ENCODE measurements at places on chromosomes 16 and 17.

DNA sequence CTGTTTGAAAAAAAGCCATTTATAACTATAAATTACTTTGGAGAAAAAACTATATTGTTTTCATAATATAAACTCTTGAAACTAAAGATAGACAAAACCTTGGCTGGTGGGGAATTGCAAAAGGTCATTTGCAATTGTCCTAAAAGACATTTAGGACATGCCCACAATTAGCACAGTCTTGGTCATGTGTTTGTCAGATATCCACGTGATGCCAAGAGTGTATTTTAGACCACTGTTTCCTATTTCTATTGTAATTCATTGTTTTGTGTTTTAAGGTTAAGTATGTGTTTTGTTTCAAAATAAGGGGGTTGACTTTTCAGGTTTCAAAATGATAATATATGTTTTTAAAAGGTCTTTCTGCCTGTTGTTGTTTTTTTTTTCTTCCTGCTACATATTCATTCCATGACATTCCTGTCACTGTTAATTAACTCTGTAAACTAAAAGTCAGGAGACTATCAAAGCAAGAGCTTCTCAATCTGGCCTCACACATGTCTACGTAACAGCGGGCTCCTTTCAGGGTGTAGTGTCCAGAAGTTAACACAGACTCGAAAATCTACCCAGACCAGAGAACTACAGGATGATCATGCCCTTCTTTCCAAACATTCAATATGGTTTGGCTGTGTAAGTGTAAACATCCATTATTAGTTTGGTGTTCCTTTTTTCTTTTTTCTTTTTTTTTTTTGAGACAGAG is 58.7 kb downstream of the COG7 start:
- DNase-seq, result no peak

GRCh38 chr17:45116434-45117016 is 15.8 kb downstream of the PLCD3 start:
- DNase-seq, result no peak

GRCh38 chr17:7438656-7439460 is 454 bp upstream of the FGF11 start:
- DNase-seq, result no peak

DNA sequence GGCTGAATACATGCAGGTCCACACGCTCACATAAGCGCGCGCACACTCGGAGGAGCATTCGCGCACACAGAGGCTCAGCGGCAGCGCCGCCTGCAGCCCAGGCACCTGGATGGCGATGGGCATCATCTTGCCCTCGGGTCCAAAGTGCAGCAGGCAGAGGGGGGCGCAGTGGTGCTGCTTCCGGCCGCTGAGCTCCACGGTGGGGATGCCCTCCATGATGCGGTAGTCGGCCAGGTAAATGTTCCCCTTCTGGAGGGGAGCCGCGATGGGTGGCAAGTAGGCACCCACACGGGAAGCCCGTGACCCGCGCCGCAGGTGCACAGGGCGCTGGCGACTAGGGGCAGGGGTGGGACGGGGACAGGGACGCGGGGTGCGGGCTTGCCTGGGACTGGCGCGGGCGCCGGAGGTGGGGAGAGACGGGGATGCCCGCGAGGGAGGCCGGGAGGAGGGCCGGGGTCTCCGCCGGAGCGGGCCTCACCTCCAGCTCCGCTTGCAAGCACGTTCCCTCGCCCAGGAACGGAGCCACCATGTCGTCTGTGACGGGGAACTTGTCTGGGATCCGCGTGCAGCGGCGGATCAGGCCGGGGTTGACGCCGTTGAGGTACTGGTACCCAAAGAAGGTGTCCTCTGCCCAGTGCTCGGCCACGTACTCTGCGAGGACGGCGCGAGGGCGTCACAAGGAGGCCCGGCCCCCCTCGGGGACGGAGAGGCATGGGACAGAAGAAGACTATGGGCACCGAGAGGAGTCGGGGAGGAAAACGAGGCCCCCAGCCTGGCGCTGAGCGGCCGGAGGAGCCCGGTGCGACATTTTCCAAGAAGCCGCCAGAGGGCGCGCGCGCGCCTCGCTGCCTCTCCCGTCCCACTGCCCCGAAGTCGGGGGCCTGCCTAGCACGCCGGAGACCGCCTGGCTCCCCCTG is 8.0 kb downstream of the ALOX12B start:
- peak; percentile 47 for DNase-seq

DNA sequence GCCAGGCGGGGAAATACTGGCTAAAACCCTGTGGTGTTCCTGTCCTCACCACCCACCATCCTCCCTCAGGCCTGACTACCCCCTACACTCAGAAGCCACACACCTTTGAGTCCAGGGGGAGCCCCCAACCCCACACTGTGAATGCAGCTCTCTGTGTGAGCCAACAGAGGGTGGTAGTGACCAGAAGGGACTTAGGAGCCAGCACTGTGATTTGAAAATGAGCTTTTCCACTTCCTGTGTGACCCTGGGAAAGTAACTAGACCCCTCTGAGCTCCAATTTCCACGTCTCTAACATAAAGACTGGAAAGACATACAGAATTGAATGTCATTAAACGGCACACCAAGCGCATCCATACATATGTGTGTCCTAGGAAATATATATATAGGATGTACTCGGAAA is 58.7 kb downstream of the SDK2 start:
- no peak for DNase-seq

GRCh38 chr17:50168319-50168718 is 2.5 kb downstream of the SGCA start:
- DNase-seq, result no peak

DNA sequence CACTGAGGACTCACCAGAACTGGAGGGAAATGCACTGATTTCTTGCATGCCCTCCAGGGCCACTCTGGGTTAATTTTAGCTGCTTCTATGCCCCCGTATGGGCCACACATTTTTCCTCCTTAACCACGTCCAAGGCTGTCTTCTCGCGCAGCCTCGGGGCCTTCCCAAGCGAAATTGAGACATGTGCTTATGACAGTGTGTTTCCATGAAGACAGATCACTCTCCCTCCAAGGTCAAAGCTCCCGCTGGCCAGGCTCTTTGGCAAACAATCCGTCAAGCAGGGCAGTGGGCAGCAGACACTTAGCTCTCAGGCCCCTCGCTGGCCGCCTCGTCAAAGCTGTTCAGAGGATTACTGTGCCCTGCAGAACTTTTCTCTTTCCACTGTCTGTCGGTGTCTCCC is 243.0 kb upstream of the N4BP1 start:
- no peak for DNase-seq

- peak; percentile 61 for DNase-seq
These were observed 64.0 kb downstream of the MYO18A start for GRCh38 chr17:29115961-29116803.

DNA sequence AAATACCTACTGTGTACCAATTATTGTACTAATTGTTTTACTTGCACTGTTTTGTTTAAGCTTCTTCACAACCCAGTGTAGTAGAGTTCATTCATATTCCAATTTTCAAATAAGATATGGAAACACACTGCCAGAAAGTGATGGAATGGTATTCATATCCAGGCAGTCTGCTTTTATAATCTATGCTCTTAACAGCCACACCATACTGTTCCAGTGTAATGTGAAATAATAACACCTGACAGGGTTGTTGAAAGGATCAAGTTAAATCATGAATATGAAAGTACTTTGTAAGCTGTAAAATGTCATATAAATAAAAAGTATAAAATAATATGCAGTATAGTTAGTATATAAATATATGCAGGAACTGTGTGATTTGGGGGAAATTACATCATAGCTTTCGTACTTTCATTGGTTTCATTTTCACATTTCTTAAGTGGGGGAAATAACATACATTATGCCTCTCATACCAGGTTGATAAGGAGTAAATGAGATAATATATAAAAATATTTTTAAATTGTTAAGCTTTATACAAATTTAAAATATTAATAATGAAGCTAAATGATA is 230.8 kb downstream of the TANC2 start:
- DNase-seq, result no peak

- DNase-seq, result no peak
These were observed 1.5 kb upstream of the NEURL4 start for GRCh38 chr17:7330638-7331015.

DNA sequence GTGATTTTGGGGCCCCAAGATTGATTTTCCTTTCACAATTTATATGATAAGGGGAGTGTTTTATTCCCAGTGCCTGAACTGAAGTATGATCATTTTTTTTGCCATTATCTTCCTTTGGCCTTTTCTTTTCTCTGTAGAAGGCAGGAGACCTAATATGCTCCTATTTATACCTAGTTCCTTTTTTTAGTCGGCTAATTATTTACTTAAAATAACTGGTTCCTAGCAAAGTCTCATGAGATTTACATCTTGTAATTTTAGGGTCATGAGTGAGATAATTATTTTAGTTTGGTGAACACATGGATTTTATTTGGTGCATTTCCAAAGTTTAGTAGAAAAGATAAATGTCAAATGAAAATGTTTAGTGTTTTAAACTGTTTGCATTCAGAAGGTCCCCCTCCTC is 24.8 kb downstream of the SEC14L1 start:
- DNase-seq, result no peak

- DNase-seq, result no peak
These were observed 1.3 kb downstream of the DGKE start for GRCh38 chr17:56835264-56835585.

DNA sequence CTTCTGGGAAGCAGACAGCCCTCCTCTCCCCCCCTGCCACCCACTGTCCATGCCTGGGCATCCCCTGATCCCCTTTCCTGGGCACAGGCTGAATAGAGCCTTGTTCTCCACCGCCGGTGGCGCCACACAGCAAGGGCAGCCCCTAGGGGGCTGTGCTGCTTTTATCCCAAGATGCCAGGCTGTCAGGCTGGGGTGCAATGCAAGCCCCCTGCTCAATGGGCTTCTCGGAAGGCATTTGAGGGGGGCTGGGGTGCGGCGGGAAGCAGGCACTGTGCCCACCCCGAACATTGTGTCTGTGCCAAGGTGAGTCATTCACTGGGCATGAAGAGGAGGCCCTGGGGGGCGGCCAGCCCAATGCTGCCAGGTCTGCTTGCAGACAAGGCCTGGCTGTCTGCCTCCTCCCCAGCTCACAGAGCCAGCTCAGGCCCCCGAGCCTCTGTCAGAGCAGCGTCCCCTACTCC is 1.5 kb upstream of the GFAP start:
- no peak for DNase-seq

DNA sequence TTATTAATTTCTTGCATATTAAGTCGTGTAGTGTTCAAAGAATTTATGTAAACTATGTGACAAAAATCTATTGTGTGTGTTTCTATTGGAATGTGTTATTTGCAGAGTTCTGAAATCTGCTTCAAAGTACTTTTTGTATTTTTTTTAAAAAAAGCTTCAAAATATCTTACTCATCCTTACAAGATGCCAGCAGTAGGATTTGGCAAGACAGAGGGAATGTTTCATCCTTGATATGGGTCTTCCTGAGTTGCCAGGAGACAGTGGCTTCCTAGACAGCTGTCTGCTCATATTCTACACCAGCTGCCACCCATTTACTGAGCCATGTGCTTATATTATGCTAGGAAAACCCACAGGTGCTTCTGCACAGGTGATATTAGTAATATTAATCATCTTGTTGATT is 36.4 kb downstream of the EFCAB5 start:
- no peak for DNase-seq

GRCh38 chr17:31598921-31599571 is 207.6 kb downstream of the RAB11FIP4 start:
- no peak for DNase-seq

- no peak for DNase-seq
These were observed 135.0 kb upstream of the XYLT1 start for GRCh38 chr16:17605784-17606183.

GRCh38 chr16:86511317-86512161 is 1.2 kb downstream of the FOXF1 start:
- DNase-seq, result no peak

- DNase-seq, result no peak
These were observed 14.1 kb downstream of the KRT39 start for GRCh38 chr17:40952661-40953060.

- DNase-seq, result no peak
These were observed 79.1 kb downstream of the KSR1 start for GRCh38 chr17:27535178-27535928.

- DNase-seq, result no peak
These were observed 194.0 kb downstream of the SALL1 start for GRCh38 chr16:50957056-50957455.

DNA sequence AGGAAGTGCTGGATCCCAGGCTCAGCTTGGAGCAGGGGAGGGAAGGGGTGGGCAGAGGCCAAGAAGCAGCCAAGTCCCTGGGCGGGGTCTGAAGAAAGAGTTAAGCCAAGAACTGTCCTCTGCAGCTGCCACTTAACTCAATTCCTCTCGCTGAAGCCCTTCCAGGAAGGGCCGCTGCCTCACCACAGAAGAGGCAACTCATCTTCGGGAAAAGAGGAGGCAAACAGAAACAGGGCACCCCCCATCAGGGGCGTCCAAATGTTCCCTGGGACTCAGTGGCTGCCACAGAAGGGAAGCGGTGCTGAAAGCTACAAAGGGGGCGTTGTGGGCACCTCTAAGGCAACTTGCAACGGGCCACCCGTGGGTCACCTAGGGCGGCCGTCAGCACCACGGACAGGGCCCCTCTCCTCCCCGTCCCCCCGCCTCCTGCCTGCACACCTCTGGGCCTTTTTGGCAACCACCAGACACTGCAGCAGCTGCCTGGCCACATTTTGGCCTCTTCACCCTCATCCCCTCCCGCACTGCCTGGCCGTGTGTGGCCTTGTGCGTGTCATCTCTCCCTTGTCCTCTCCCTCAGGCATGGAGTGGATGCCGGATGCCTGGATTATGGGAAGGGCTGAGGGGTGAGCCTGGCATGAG is 2.5 kb downstream of the TLCD3B start:
- DNase-seq, result no peak

- DNase-seq, result no peak
These were observed 220.8 kb upstream of the TNRC6C start for GRCh38 chr17:77737442-77738265.

DNA sequence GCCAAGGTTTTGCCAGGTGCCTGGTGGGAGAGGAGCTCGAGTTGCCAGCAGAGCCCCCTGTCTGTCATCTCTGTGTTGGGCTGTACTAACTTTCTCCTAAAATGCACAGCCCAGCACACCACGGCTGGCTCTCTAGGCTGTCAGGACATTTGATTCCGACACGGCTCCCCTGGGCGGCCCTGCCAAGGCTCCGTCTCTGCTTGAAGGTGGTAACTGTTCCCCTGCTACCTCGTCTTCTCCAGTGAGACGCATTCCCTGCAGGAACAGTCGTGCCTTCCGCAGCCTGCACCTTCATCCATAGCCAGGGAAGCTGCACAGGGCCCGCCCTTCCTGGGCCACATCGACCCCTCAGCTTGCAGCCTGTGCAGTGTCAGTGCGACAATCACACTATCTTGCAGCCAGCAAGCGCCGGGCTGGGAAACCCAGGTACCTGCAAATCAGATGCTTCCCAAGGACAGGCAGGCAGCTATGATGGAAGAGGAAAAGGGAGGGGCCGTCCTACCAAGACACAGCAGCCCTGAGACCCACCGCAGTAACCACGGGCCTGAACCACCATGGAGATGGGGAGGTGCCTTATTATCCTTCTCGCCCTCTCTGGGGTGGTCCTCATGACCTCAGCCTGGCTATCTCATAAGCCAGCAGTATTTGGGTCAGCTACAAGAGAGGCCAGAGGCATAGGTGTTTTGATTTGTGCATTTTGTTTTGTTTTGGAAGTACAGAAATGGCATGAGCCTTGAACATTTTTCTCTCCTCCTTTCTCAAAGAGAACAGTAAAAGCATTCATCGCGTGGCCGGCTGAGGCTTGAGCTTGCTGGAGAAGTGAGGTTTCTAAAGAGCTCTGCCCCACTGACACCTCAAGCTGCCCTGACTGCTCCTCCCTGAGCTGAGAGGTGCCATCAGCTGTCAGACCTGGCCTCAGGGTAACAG is 361.7 kb upstream of the TNRC6C start:
- DNase-seq, result no peak

GRCh38 chr16:77541165-77541564 is 106.3 kb upstream of the ADAMTS18 start:
- DNase-seq, result no peak

Data from iPS DF 6.9 (cell line).